ENCODE measurements at places on chromosomes 5 and 9.

DNA sequence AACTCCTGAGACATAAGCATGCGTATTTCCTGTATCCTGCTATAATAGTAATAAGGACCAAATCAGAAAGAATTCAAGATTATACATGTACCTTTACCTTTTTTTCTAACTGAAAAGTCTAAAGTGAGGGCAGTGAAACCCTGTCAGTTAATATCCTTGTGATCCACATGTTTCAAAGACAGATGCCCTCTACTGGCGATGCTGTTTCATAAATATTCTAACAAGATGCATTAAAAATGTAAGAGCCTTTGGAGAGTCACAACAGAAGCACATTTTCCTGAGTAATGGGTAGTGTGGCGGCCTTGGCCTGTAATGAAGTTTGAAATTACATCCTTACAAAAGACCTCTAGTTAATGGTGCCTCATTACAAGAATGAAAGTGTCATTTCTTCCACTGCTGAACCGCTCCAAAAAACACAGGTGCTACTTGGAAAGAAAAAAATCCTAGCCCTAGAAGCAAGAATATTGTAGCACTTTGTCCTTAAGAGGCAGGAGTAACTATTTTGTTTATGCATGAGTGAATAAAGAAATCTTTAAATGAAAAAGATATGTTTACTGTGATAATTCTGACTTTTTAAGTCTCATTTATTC lies 232.6 kb downstream of the EPB41L4A start:
- H3K27me3 ChIP-seq, result peaks cover 39% of the 10 kb centered on the region
- no peaks in the 10 kb centered on the region for H3K4me1 ChIP-seq
- H3K36me3 ChIP-seq, result no peaks in the 10 kb centered on the region
- H3K4me3 ChIP-seq, result no peak overlapping the region
- no peak overlapping the region for H3K27ac ChIP-seq

DNA sequence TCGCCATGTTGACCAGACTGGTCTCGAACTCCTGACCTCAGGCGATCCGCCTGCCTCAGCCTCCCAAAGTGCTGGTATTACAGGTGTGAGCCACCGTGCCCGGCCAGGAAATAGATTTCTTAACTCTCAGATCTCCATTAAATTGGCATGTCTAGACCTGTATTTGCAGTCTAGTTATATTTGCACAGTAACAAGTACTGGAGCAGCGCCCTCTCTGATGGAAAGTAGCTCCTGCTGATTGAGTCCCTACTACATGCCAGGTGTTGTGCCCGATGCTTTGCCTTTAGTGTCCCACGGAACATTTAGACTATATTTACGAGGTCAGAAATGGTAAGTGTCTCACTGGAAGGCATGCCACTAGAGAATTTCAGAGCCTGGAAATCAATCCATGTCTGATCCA lies 15.8 kb upstream of the TMED9 start:
- no peaks in the 10 kb centered on the region for H3K4me1 ChIP-seq
- H3K4me3 ChIP-seq, result no peak overlapping the region
- H3K27ac ChIP-seq, result no peak overlapping the region
- peaks cover 5% of the 10 kb centered on the region for H3K27me3 ChIP-seq
- no peaks in the 10 kb centered on the region for H3K36me3 ChIP-seq

GRCh38 chr5:112576298-112576925 lies 157.3 kb upstream of the EPB41L4A start:
- H3K4me1 ChIP-seq, result no peaks in the 10 kb centered on the region
- no peak for DNase-seq
- H3K27ac ChIP-seq, result no peak overlapping the region
- H3K4me3 ChIP-seq, result no peak overlapping the region

GRCh38 chr9:89664896-89665329 lies 60.1 kb downstream of the GADD45G start:
- DNase-seq, result no peak
- peaks cover 20% of the 10 kb centered on the region for H3K4me1 ChIP-seq
- no peaks in the 10 kb centered on the region for H3K36me3 ChIP-seq
- H3K27me3 ChIP-seq, result peaks cover 12% of the 10 kb centered on the region

All from activated CD8-positive, alpha-beta T cell treated with anti-CD3 and anti-CD28 coated beads, Interleukin-2, amount 10 ng/mL, durations not matched to agents 7 days and 5 days (primary cell).